G401 (cell line): ENCODE measurements at places on chromosomes 1 and 21. TPM values are rescaled to one million over a fixed set of nuclear protein-coding genes. Genes with fewer than 3 reads are reported as not detected.

Gene C8B
- not detected in 2 replicates for total RNA-seq

DNA sequence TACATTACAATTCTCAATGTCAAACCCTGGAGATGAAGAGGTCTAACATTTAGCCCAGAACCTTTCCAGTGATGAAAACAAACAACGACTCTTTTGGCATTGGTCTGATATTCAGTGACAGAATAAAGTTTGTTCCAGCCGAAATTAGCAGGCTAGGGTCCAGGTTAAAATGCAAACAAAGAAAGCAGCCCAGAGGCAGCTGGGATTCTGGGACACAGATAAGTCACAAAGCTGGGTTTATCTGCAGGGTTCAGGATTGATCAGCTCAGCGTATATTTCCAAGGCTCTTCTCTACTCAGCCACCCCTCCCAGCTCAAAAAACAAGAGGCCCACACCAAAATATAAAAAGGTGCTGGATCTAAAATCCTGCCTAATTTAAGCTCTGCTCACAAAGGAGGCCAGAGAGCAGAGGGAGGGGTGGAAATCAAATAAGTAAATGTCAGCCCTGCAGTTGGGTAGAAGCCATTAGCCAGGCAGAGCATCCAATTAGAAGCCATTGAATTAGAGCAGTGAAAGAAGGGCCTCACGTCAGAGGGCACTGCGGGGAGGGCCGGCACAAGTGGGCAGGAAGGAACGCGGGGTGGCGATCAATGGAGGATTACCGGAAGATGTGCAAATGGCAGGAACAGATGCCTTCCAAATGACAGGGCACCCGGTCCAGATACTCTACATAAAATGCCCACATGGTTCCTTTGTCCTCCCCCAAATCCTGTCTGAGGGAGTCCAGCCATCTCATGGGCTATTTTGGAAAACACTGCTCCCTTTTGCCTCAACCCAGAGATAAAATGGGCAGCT is 3.2 kb upstream of the KLHDC8A start:
- DNase-seq = peak; percentile 93

GRCh38 chr1:28027660-28028059 is 60.8 kb downstream of the EYA3 start:
- no peak for DNase-seq

Gene HDGF
- 481 and 510 TPM in 2 replicates for total RNA-seq

GRCh38 chr21:37430184-37430821 is 63.7 kb downstream of the DYRK1A start:
- DNase-seq = peak; percentile 53

Gene CLIC6
- not detected in 2 replicates for total RNA-seq

DNA sequence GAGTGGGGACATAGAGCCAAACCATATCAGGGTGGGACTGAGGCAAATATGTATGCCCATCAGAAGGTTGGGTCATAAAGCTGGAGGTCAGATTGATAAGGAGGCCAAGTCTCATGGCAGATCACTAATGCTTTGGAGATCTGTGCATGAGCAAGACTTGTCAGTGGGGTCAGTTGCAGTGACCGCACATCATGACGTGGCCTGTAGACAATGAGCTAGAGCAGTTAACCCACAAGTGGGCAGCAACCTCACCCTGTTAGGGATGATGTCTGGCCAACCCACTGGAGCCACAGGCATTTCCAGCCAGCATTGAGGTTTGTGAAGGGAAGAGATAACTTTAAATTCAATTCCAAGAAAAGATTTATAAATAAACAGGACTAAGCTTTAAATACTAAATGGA is 66.7 kb downstream of the XCL1 start:
- no peak for DNase-seq

Gene S100A12
- not detected in 2 replicates for total RNA-seq

GRCh38 chr1:121452484-121452883 is 267.7 kb downstream of the SRGAP2C start:
- DNase-seq = no peak

DNA sequence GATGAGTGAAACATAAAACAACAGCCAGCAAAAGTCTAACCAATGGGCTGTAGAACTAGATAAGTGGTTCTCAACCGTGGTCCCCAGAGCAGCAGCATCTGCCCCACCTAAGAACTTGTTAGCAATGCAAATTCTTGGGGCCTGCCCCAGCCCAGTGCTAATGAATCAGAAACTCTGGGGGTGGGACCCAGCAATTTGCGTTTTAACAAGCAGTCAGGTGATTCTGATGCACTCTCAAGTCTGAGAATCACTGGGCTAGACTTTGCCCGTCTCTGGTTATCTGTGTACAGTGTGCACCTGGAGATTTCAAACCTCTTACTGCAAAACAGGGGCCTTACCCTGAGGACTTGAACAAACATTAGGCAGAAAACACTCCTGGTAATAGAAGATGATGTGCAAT is 66.5 kb downstream of the PLXNA2 start:
- DNase-seq = no peak
